ENCODE measurements at places on chromosomes 2 and 18. TPM values are rescaled to one million over a fixed set of nuclear protein-coding genes. Genes with fewer than 3 reads are reported as not detected.

The NYAP2 gene
- 0.05 TPM for total RNA-seq

The SKA1 gene
- 0.13 TPM for total RNA-seq

The ACVR2A gene
- 13.0 TPM for total RNA-seq

The PSTPIP2 gene
- 1.3 TPM for total RNA-seq

The ACTG2 gene
- total RNA-seq, result 3.9 TPM

The ALLC gene
- total RNA-seq, result not detected

The MPP4 gene
- total RNA-seq, result not detected
